ENCODE measurements at places on chromosomes 16 and 17. TPM values are rescaled to one million over a fixed set of nuclear protein-coding genes. Genes with fewer than 3 reads are reported as not detected.

The CASKIN1 gene
- total RNA-seq: 0.35 TPM

The HBA2 gene
- total RNA-seq: 0.88 TPM

The SLC38A8 gene
- total RNA-seq: not detected

The SHBG gene
- 0.31 TPM for total RNA-seq

The KRTAP17-1 gene
- total RNA-seq: not detected
